ENCODE measurements at places on chromosomes 4 and X.

GRCh38 chr4:186297013-186297645 lies 31.1 kb downstream of the F11 start:
- DNase-seq, result no peak

GRCh38 chr4:41538887-41539498 lies 1.0 kb downstream of the LIMCH1 start:
- DNase-seq, result no peak

GRCh38 chr4:108683479-108683878 lies 33.1 kb downstream of the OSTC start:
- DNase-seq, result no peak

- no peak for DNase-seq
Observed at GRCh38 chrX:154800478-154801210, 4.6 kb downstream of the MPP1 start.

Measured in activated naive CD8-positive, alpha-beta T cell treated with anti-CD3 and anti-CD28 coated beads, Interleukin-2, amount 50 U/mL, for 16 hours (primary cell).